ENCODE measurements at places on chromosomes 1 and 21.

DNA sequence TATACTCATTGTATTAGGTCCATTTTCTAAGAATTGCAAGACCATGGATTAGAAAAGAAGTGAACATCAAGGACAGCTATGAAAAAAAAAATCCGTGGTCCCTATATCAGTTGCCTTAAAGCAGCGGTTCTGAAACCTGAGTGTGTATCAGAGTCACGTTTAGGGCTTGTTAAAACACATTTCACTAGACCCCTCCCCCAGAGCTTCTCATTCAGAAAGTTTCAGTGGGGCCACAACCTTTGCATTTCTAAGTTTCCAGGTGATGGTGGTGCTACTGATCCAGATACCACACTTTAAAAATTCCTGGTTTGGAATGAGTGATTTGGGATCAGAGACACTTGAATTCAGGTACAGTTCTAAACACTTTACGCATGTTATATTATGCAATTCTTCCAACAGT lies 96.1 kb upstream of the PRMT6 start:
- no peak for DNase-seq

DNA sequence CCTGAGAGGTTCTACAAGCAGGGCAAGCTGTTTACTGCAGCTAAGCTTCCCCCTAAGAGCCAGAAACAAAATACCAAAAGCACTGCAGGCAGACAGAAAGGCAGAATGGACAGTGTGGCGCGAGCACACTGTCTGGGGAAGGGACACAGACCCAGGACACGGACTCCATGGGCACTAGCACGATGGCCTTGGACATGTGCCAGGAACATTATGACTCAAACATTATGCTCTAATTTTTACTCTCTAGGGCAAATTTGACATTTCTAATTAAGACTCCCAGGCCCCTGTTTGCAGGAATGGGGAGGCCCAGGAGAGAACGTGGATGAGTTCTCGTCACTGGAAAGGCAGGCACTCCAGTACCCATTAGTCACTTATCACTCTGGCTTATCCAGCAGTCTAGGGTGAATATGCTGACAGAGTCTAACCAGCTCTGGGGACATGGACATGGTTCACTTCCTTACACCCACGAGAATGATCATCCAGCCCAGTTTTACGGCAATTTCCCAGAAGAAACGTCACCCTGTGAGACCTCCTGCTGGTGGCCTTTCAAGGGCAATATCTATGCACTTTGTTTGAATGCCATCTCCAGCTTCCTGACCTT lies 45.1 kb downstream of the CAPN8 start:
- no peak for DNase-seq

DNA sequence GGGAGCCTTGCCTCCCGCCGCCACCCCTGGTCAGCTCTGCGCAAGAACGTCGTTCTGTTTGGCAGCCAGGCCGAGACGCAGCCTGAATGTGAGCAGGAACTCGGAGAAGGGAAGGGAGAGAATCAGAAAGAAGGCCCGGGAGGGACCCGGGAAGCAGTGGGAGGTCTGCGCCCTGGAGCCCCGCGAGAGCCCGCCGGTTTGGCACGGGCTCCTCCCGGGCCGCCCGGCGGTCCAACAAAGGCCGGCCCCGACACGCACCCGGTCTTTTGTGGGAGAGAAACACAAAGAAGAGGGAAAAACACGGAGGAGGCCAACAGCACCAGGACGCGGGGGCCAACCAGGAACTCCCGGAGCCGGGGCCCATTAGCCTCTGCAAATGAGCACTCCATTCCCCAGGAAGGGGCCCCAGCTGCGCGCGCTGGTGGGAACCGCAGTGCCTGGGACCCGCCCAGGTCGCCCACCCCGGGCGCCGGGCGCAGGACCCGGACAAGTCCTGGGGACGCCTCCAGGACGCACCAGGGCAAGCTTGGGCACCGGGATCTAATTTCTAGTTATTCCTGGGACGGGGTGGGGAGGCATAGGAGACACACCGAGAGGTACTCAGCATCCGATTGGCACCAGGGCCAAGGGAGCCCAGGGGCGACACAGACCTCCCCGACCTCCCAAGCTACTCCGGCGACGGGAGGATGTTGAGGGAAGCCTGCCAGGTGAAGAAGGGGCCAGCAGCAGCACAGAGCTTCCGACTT lies 2.7 kb upstream of the OLIG2 start:
- no peak for DNase-seq

GRCh38 chr1:243469497-243469896 lies 213.7 kb downstream of the SDCCAG8 start:
- DNase-seq: no peak

- no peak for DNase-seq
These were observed 23.6 kb downstream of the XCL2 start for GRCh38 chr1:168520052-168520751.

GRCh38 chr1:13702425-13703127 lies 2.6 kb downstream of the PRDM2 start:
- DNase-seq: no peak

- no peak for DNase-seq
These were observed 6.1 kb downstream of the ATAD3A start for GRCh38 chr1:1517973-1518620.

GRCh38 chr1:118983558-118984041 lies 4.5 kb downstream of the TBX15 start:
- DNase-seq: no peak

- DNase-seq: no peak
These were observed 84.7 kb downstream of the PKN2 start for GRCh38 chr1:88768816-88769215.

- DNase-seq: no peak
These were observed 327.2 kb downstream of the MRPL39 start for GRCh38 chr21:25280061-25280460.

DNA sequence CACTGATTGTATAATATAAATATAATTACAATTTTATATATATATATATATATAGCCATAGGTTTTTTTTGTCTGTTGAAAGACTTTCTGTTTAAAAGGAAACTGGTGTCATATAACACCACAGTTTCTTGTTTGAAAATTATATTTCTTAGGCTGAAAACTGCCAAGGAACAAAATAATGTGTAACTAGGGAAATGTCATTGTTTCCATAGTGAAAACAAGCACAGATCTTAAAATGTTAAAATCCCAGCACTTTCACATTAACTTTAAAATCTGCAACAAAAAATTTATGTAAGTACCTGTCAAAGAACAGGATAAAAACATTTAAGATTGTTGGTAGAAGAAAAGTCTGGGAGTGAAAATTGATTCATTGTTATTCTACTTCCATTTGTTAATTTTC lies 104.2 kb downstream of the ATP6V1G3 start:
- DNase-seq: no peak

- no peak for DNase-seq
These were observed 115.9 kb downstream of the TM2D1 start for GRCh38 chr1:61609040-61609439.

- DNase-seq: peak; percentile 95
These were observed 561.2 kb downstream of the KIF26B start for GRCh38 chr1:245715970-245716369.

- no peak for DNase-seq
These were observed 23.4 kb downstream of the DRAM2 start for GRCh38 chr1:111116496-111116895.

DNA sequence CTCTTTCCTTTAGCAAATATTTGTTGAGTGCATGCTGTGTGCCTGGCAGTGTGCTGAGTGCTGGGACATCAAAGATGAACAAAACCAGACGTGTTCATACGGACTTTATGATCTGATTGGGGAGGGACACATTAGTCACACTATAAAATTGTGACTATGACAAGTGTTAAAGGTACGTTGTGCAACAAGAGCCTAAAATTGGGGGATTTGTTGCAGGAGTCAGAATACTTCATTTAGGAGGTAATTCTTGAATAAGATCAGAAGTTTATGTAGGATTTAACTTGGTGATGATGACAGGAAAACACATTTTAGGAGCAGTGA lies 29.6 kb downstream of the B3GALT2 start:
- no peak for DNase-seq

- no peak for DNase-seq
These were observed 395.6 kb downstream of the NPHP4 start for GRCh38 chr1:5596651-5597050.

DNA sequence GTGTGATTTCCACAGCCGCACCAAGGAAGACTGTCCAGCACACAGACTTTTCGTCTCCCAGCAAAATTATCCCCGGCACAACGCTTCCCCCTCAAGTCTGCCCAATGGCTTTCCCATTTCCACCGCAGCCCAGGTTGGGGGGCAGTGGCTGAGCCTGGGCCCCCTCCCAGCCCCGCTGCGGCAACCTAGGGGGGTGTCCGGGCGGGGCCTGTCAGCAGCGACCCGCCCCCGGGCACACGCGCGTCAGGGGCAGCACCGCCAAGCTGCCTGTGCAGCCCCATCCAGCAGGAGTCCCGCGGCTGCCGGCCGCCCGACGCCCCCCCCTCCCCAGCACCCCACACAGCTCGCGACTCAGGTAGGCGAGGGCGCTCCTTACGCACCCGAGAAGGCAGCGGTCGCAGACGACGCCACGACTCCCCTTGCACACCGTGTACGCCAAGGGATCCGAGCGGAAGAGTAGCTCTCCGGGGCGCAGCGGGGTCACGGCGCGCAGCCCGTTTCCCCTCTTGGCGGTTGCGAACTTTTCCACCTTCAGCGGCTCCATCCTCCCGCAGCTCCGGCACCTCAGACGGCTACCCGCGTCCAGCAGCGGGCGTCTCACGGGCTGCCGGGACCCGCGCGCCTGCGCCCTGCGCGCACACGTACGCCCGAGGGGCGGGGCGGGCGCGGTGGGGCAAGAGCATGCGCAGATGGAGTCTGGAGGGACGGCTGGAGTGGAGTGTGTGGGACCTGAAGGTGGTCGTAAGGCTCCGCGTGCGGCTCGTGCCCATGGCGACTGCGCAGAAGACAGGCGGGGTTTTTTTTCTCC lies at the start of gene SMYD3:
Gene SMYD3, minus strand, starts transcription at position 606 of the 808 bp plus-strand sequence.
- peak; percentile 89 for DNase-seq

DNA sequence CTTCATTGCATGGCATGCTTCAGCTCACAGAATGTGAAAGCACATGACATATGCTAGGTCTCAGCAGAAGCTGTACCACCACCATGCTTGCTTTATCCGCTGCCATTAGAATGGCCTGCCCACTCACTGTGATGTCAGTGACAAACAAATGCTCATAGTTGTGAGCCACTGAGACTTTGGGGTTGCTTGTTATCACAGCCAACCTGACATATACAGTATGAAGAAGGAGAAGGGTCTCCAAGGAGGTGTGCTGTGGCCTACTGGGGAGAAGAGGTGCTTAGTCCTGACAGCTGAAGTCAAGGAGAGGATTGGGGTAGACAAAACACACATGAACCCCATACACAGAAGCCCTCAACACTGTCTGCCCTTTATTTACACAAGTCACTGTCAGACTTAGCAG lies 19.5 kb upstream of the TENT5C start:
- no peak for DNase-seq
